Thoracic aorta (tissue), 2 donors: ENCODE measurements at places on chromosomes 13 and 19.

GRCh38 chr13:73258406-73258805 is 199.6 kb downstream of the KLF5 start:
- DNase-seq: no peak

- DNase-seq: no peak
These were observed 2.7 kb upstream of the SNAPC2 start for GRCh38 chr19:7917267-7918061.

- DNase-seq: no peak
These were observed 648.3 kb upstream of the SLITRK6 start for GRCh38 chr13:86447479-86447878.

- no peak for DNase-seq
These were observed 7.8 kb downstream of the NFIX start for GRCh38 chr19:13003081-13003480.

GRCh38 chr13:100890645-100891044 is 216.1 kb upstream of the TMTC4 start:
- no peak for DNase-seq

DNA sequence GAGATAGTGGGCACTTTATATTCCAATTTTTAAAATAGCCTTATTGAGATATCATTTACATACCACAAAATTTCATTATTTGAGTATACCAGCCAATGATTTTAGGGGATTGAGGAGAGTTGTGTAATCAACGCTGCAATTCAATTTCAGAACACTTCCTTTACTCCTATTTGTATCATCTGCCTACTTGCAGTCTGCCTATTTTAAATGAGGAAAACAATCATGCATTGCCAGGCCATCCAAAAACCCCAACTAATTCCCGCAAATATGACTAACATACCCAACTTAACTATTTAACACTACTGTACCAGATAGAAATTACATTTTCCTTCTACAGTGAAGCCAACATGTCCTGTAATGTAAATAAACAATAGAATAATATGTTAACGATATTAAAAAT is 26.7 kb downstream of the CAB39L start:
- no peak for DNase-seq

DNA sequence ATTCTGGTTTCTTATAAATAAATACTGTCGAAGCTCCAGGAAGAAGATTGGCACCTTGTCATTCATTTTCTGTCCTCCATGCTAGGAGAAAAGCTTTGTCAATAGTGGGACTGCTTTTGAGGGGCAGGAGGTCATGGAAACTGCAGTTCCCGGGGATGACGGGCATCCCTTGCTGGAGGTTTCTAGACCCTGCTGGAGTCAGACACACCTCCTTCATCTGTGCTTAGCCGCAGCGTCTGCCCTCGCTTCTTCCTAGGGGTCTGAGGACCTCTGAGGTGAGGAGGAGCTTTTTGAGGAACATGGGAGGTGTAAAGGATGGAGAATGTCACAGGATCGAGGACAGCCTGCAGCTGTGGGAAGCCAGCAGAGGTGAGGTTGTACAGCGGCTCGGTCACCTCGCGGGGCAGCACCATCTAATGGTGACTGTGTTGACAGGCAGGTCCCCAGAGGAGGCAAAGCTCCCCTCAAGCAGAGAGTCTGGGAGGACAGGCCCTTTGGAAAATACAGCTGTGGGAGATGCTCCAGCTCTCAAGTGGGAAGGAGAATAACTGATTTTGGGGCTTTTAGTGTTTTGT is 172.7 kb upstream of the RNF113B start:
- no peak for DNase-seq

GRCh38 chr19:48135411-48135810 is 24.8 kb upstream of the PLA2G4C start:
- DNase-seq: no peak

DNA sequence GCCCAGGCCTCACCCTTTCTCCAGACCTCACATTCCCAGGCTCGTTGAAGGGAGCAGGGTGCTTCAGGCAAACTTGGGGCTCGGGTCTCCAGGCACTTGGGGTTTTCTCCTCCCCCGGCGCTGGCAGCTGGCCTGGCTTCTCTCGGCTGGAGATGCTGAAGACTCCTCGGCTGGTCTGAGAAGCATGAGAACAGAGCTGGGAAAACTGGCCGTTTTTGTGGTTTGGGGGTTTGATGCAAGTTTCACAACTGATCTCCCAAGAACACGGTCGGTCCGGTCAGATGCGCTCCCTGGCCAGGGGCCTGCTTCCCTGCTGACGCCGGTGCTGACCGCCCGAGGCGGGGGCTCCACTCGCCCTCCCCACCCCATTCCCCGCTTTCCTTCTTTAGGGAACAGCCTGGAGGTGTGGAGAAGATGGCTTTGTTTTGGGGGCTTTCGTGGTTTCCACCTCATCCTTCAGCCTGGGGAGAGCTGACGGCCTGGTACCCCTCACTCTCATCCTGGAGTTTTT is 35.3 kb downstream of the CEBPA start:
- DNase-seq: no peak

DNA sequence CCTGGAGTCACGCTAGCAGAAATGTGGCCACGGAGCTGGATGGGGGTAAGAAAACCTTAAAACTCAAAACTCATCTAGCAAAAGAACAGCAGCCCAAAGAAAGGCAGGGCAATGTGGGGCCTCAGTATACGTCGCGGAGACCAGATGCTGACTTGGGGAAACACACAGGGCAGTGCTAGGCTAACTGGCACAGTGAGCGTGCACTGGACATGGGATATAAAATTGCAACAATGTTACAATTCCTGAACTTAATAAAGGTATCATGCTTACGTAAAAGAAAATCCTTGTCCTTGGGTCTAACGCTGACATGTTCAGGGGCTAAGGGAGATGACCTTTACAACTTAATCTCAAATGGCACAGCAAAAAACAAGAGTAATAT is 40.5 kb downstream of the COL4A1 start:
- no peak for DNase-seq

DNA sequence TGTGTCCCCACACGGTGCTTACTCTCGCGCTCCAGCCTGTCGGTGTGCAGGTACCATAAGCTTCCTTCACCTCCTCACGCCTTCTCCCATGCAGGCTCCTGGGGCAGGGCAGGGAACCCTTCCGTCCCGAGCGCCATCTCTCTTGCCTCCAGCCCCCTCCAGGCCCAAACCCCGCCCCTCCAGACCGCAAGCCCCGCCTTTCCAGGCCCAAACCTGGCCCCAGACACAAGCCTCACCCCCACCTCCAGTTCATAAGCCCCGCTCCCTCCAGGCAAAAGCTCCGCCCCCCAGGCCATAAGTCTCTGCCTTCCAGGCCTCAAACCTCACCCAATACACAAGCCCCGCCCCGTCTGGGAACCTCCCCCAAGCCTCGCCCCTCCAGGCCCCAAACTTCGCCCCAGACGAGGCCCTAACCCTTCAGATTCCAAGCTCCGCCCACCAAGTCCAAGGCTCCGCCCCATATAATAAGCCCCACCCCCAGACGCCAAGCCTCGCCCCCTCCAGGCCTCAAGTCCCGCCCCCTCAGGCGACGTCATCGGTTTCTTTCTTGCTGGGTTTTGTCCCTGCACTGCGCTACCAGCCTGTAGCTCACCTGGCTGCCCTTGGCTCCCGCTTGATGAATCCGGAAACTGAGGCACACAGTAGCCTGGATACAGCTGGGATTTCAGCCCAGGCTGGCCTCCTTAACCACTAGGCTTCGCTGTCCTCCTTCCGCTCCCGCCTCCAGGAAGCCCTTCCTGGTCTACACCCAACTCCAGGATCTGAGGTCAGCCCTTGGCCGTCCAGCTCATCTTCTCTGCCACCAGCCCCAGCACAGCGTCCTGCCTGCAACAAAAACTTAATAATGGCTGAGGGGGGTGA is 16.1 kb downstream of the MKNK2 start:
- no peak for DNase-seq

- DNase-seq: no peak
These were observed 18.5 kb downstream of the ZNF791 start for GRCh38 chr19:12629215-12629614.

- no peak for DNase-seq
These were observed 640 bp upstream of the EPOR start for GRCh38 chr19:11384778-11385129.

GRCh38 chr13:45846681-45847080 is 4.9 kb downstream of the SIAH3 start:
- no peak for DNase-seq
